ENCODE measurements at places on chromosomes 11 and 22. TPM values are rescaled to one million over a fixed set of nuclear protein-coding genes. Genes with fewer than 3 reads are reported as not detected.

Gene LMO2
- total RNA-seq = 7.2 TPM

Gene SLC17A6
- not detected for total RNA-seq

Gene IFITM10
- total RNA-seq = 0.92 TPM

Gene KCNC1
- not detected for total RNA-seq

Gene VSIG2
- 0.70 TPM for total RNA-seq

Gene SEPTIN3
- total RNA-seq = 0.08 TPM

Gene FANCF
- total RNA-seq = 4.8 TPM

Gene OVCH2
- total RNA-seq = not detected

Gene MS4A4A
- 23.8 TPM for total RNA-seq

Gene MS4A6E
- total RNA-seq = not detected

Gene RAB3IL1
- 14.0 TPM for total RNA-seq

Gene BDNF
- total RNA-seq = 2.9 TPM

Gene SERPIND1
- total RNA-seq = not detected

GRCh38 chr22:49305214-49305965 is 522.3 kb downstream of the BRD1 start:
- peak; percentile 80 for DNase-seq

DNA sequence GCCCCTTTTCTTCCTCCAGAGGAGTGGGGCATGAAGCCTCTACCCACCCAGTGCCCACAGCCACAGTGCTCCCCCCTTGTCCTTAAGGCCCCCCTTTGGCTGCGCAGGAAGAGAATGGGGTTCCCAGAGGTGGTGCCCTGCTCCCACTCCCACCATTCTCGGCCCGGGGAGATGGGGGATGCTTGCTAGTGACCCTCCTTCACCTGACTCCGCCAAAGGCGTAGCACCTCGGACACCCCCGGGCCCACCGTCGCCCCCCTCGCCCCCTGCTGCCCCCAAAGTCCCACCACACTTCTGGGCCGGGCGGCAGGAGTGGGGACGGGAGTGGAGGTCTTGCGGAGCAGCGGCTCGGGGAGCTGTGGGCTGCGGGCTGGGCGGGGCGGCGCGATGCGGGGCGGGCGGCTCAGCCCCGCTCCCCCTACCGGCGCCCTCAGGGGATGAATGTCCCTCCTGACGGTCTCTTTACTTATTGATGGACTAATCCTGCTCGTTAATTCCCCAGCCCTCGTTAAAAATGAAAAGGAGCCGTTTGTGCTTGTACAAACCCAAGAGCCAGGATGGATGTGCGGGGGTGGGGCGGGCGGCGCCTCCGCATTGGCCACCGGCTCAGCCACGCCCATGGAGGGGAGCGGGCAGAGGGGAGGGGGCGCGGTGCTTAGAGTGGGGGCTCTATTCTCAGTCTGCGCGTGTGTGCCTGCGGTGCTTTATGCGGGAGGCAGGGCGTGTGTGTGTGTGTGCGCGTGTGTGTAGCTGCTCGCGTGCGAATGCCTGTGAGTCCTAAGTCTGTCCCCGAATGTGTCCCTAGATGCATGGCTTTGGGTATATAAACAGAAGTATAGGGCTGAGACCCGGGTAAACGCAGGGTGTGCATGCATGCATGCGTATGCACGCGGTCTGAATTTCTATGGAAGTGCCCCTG is 25.6 kb downstream of the SYT7 start:
- no peak for DNase-seq

DNA sequence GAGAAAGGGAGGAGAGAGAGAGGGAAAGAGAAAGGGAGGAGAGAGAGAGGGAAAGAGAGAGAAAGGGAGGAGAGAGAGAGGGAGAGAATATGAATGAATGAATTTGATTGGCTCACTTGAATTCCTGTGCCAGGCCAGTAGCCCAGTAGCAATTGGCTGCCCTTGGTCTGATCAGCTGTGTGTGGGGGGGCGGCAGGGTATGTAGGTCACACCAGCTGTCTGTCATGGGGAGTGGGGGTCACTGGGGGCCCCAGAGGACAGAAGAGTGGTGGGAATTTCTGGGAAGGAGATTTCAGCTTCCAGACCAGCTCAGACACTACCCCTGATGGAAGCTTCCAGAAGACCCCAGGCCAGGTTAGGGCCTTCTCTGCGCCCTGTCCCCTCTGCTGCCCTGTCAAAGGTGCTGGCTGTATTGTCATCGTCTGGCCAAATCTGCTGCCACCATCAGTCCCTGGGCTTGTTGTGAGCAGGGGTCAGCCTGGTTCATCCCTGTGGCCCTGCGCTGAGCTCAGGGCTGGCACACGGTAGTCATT is 21.1 kb downstream of the MPPED1 start:
- no peak for DNase-seq

GRCh38 chr11:113384551-113384950 is 3.0 kb upstream of the ANKK1 start:
- DNase-seq = no peak

DNA sequence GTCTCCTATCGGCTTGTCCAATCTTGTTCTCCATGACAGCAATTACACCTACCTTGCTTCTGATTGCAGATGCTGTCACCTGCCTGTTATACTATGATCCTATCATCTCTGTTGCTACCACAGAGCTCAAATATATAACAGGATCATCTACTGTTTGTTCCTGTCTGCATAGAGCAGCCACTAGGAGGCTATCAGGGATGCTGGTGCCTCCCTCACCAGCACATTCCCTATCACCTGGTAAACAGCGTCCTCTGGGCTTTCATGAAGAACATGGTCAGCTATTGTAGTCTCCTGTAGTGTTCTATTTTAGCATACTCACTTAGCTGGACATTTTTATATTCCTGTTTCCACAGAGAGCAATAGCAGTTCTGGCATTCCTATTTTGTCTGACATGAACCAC is 87.8 kb upstream of the FAT3 start:
- DNase-seq = no peak

- no peak for DNase-seq
Observed at GRCh38 chr11:128189823-128190222, 397.5 kb downstream of the ETS1 start.

GRCh38 chr11:106745941-106746340 is 272.3 kb downstream of the GUCY1A2 start:
- no peak for DNase-seq

DNA sequence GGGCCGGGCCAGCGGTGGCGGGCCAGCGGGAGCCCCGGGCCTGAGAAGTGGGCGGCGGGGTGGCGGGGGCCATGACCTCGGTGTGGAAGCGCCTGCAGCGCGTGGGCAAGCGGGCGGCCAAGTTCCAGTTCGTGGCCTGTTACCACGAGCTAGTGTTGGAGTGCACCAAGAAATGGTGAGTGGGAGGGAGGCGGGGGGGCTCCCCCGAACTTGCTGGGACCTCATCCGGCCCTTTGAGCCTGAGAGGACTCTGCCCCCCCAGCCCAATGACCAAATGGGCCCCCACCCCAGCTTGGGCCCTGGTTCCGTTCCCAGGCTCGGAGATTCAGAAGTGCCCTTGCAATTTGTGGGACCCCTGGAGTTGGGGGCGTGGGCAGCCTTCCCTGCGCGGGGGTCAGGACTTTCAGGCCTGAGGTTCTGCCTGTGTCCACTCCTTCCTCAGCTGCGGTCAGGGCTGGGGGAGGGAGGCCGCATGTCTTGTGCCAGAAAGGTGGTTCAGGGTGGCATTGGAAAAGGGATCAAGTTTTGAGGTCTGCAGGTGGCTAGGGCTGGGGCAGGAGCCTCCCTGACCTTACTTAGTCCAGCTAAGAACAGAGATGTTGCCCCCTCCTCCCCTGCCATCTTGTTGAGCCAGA is 496 bp downstream of the EHBP1L1 start:
- peak; percentile 77 for DNase-seq

GRCh38 chr11:102792604-102793003 is 5.4 kb downstream of the MMP1 start:
- no peak for DNase-seq

DNA sequence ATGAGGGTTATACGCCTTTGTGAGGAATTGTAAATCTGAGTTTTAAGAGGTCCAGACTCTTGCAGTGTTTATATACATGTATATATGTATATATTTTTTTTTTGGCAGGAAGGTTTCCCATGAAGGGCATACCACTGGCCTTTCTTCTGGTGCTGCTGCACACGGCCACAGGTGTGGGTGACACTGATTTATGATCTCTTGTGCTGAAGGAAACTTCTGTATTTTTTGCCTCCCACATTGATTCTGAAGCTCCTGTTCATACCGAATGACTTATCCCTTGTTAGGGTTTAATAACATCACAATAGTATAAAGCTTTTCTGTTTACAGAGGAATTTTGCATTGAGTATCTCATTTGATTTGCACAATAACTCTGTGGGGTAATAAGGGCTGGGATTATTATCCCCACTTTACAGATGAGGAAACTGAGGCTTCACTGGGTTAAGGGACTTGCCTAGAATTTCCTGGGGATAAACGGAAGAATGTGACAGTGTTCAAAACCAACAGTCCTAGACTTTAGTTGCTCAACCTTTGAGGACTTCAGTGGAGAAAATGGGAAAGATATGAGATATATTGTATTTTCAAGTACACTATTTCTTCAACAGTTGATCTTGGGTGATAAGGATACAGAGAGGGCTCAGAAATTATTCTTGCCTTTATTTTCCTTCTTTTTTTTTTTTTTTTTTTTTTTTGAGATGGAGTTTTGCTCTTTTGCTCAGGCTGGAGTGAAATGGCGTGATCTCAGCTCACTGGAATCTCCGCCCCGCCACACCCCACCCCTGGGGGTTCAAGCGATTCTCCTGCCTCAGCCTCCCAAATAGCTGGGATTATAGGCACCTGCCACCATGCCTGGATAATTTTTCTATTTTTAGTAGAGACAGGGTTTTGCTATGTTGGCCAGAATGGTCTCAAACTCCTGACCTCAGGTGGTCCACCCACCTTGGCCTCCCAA is 70.1 kb downstream of the MICAL2 start:
- DNase-seq = no peak

- DNase-seq = no peak
Observed at GRCh38 chr11:68140496-68141245, 19.5 kb upstream of the CHKA start.

GRCh38 chr22:36991206-36991605 is 28.0 kb downstream of the TST start:
- DNase-seq = no peak

GRCh38 chr11:1756791-1757771 is 6.6 kb downstream of the CTSD start:
- peak; percentile 66 for DNase-seq

GRCh38 chr11:118645066-118645715 is 34.3 kb downstream of the TREH start:
- DNase-seq = no peak

GRCh38 chr11:86247608-86248007 is 3.1 kb downstream of the EED start:
- no peak for DNase-seq

DNA sequence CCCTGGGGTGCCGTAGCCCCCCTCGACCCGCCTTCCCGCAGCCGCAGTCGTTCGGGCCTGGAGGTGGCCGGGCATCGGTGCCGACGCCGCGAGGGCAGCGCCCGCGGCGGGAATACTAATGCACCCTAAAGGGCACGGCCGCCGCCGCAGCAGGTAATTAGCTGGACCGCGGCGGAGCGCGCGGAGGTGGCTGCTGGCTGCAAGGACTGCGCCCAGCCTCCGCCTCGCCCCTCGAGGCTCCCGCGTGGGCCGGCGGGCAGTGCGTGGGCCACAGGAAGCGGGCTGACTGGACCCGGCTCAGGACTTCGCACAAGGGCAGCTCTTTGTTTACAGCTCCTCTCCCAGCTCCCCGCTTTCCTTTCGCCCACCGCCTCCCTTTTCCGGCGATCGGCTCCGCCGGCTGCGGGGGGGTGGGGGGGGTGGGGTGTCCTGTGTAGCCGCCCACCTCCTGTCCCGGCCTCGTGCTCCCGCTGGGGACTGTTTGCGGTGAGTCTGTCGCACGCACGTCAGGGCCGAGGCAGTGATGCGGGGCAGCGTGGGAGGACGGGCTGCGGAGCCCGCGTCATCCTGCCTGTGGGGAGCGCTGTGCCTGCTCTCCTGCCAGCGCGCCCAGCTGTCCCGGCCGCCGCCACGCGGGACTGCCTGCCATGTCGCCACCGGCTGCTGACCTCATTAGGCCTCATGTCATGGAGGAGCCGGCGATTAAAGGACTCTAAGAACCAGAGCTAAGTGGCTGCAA is 53.2 kb downstream of the GRIK4 start:
- peak; percentile 81 for DNase-seq

DNA sequence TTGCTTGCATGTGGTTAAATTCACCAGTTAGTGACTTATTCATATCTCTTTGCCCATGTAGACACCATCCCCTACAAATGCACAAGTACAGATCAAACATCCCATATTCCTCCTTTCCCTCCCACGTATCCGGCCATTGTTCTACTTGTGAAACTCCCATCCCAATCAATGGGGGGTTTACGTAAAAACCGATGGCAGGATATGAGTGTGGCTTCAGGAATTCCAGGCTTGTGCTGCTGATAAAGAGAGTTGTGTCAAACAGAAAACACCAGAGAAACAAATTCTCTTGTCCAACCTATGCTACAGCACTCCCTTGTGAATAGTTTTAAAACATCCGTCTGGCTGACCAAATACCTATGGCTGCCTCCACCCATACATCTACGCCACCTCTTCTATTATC is 15.5 kb downstream of the FLI1 start:
- no peak for DNase-seq

DNA sequence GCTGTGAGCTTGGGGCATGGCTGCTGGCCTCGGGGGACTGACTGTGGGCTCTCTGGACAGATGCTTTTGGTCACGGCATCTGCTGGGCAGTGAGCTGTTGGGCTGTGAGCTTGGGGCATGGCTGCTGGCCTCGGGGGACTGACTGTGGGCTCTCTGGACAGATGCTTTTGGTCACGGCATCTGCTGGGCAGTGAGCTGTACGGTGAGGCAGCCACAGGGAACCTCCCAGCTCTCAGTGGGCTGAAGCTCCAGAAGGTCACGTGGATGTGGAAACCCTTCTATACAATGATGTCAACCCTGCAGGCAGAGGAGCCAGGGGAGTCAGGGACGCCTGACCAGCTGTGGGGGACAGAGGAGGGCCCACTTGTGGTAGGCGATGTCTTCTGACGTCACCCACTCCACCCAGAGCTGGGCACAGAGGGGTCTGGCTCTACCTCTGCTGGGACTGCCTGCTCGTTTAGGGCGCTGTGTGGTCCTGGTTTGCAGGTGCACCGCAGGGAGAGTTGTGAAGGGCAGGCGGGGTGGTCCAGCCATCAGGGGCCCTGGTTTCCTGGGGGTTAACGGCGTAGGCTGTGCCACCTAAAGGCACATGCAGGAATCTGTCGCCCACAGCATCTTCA is 1331.3 kb downstream of the BRD1 start:
- peak; percentile 16 for DNase-seq

GRCh38 chr22:39462443-39463221 is 5.8 kb downstream of the MGAT3 start:
- DNase-seq = no peak

DNA sequence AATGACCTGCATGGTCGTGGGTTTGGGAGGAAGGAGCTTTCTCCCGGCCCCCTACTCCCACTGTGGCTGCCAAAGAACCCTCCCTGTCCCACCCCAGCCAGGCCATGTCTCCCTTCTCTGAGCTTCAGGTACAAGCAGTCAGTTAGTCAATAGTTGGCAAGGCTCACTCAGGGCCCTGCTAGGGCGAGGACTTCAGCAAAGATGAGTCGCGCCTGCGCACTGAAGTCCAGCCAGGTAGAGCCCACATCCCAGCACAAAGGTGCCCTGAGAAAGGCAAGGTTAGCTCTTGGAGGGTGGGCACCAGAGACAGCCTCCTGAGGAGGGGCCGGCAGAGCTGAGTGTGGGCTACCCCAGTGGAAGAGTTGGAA is 11.1 kb downstream of the C11orf86 start:
- DNase-seq = no peak

- DNase-seq = no peak
Observed at GRCh38 chr11:19276859-19277808, 36.4 kb upstream of the E2F8 start.

All from Right ventricle myocardium inferior (tissue), 1 donor.